ENCODE measurements at places on chromosomes 6 and 20. TPM values are rescaled to one million over a fixed set of nuclear protein-coding genes. Genes with fewer than 3 reads are reported as not detected.

- peak; percentile 53 for DNase-seq
Observed at GRCh38 chr20:24949756-24950127, 673 bp downstream of the CST7 start.

BPIFA1 gene
- total RNA-seq: not detected

PFDN4 gene
- total RNA-seq: 16.5 TPM

SALL4 gene
- total RNA-seq: 2.9 TPM

DNA sequence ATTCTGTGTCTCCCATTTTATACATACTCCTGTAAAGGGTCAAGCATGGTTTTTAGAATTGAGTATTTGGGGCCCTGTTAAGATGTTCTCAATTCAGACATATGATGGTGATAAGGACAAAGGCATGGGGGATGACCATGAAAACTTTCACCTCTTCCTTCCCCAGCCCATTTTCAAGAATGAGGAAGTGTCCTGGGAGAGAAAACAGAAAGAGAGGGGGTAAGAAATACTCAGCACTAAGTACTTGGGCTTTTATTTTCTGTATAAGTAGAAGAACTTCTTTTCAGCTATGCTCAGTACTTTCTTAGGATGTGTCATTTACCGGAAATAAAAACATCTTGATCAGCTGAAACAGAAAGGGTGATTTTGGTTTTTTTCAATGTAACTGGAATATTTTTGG is 10.9 kb upstream of the MBOAT1 start:
- no peak for DNase-seq

TTLL9 gene
- total RNA-seq: not detected

- DNase-seq: no peak
Observed at GRCh38 chr6:142446576-142446975, 144.8 kb downstream of the ADGRG6 start.

DNA sequence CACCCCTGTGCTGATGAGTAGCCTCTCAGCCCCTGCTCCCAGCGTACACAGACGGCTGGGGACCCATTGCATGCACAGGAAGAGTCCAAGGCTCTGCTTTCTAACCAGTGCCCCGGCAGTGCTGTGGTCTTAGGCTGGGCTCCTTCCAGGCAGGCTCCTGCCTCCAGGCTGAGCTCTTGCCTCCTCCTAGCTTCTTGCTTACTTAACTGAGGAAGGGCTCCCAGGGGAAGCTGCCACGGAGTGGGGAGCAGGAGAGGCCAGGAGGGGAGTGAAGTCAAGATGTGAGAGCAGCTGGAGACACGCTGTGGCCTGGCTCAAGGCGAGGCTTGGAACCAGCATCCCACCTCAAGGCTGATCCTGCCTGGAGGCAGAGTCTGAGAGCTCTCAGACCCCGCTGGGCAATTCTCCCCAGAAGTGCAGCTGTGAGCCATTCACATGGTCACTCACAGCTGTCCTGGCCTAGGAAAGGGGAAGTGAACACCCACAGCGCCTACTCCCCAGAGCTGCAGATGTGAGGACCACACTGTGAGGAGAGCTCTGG is 141.0 kb downstream of the TBXT start:
- no peak for DNase-seq

HLA-DMB gene
- total RNA-seq: 19.5 TPM

- DNase-seq: no peak
Observed at GRCh38 chr6:102417368-102417998, 1024.0 kb downstream of the GRIK2 start.

GRCh38 chr6:113599444-113599843 is 257.7 kb upstream of the MARCKS start:
- no peak for DNase-seq

TNFAIP3 gene
- 1,298 TPM for total RNA-seq

LATS1 gene
- total RNA-seq: 52.5 TPM

- DNase-seq: no peak
Observed at GRCh38 chr6:166286839-166287271, 21.3 kb downstream of the PRR18 start.

DNA sequence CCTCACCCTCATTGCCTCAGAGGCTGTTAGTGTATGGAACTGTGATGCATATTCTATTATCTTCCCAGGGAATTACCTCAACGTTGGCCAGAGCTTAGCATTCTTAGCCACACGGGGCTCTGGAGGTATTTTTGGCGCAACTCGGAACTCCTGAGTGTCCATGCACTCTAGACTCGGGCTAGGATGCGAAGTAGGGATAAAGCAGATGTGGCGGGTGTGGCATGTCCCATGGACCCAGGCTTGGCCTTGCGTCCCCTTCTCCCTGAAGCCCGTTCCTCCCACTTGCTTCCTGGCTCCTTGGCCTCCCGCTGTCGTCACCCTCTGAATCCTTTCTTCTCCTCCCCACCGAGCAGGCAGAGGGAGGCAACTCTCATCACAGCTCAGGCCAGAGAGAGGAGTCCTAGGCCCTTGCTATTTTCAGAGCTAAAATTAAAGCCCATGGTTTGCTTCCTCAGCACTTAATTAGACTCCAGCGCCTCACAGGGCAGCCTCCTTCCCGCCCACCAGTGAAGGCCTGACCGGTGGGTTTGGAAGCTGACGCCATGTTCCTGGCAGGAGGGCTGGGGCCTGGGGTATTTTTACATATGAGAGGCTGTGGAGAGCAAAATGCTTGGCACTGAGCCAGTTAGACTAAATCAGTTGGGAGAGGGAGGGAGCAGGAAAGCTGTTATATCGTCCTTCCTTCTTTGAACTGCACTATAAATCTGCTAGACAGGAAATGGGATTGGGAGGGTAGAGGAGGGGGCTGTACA is 138.7 kb downstream of the FOXO3 start:
- DNase-seq: no peak

GRCh38 chr6:17907406-17908229 is 79.8 kb downstream of the KIF13A start:
- peak; percentile 23 for DNase-seq

GRCh38 chr6:17086469-17086868 is 15.4 kb upstream of the STMND1 start:
- peak; percentile 37 for DNase-seq

Measured in natural killer cell (primary cell).